ENCODE measurements at places on chromosomes 13 and 19.

- DNase-seq: no peak
These were observed 11.6 kb upstream of the CFAP97D2 start for GRCh38 chr13:114167426-114167825.

GRCh38 chr13:95226050-95226449 is 75.2 kb downstream of the ABCC4 start:
- DNase-seq: no peak

GRCh38 chr13:85462792-85463425 is 336.3 kb downstream of the SLITRK6 start:
- DNase-seq: no peak

GRCh38 chr13:23460309-23460708 is 26.8 kb upstream of the SACS start:
- DNase-seq: no peak

- no peak for DNase-seq
These were observed 36.8 kb downstream of the NEK5 start for GRCh38 chr13:52092087-52092486.

DNA sequence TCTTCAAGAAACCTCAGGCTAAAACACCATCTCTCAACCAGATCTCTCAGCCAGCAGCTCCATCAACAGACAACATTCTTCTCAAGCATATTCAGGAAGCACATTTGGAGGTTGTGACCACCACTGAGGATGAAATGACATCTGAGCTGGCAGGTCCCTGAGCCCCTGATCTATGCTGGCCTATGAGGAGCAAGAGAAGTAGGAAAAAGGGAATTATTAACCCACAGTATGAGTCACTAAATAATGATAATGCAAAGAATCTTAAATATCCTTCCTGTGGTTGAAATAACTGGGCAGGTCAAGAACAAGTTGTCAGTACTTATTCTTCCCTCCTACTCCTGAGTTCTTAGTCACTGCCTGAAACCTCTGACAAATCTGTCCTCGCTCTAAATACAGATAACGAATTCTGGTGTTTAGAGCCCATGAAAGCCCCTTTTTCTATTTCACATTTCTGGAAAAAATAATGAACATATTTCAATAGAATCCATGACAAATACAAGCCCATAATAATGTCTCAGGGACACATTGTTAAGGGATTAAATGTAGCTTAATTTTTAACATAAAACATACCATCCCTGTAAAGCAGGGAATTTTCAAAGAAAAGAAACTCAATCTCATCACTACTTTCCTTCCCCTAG is 225.8 kb upstream of the IRS2 start:
- DNase-seq: no peak

DNA sequence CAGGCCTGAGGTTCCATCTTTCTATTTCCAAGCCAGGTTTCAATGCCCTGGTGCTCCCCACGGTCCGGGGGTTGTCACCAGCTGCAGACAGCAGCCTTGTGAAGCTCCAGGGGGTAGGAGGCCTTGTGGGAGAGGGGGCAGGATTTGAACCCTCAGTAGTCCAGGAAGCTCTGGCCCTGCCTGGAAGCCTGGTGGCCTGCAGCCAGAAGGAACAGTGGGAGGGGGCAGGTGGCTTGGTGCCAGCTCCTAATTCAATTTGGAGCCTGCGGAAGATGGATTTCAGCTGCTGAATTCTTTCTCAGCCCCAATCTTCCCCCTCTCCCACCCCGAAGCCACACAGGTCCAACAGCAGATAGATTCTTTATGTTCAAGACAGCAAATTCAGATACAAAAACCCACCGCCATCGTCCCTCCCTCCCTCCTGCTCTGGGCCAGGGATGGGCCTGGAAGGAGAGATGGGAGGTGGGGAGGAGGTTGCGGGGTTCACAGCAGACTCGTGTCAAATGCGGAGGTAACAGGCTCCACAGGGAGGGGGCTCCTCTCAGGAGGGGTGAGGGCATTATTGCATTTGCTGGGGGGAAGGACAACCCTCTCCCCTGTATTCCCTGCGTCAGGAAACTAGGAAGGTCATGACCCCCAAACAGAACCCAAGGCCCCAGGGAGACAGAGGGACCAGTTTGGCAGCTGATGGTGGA is 2.4 kb upstream of the PTGER1 start:
- no peak for DNase-seq

- DNase-seq: no peak
These were observed 170.8 kb upstream of the SOX1 start for GRCh38 chr13:111895896-111896821.

- no peak for DNase-seq
These were observed 10.4 kb downstream of the PSPC1 start for GRCh38 chr13:19772306-19772705.

- no peak for DNase-seq
These were observed 50.9 kb upstream of the TMTC4 start for GRCh38 chr13:100725472-100725871.

- DNase-seq: no peak
These were observed 91.8 kb upstream of the RAP2A start for GRCh38 chr13:97342136-97342535.

DNA sequence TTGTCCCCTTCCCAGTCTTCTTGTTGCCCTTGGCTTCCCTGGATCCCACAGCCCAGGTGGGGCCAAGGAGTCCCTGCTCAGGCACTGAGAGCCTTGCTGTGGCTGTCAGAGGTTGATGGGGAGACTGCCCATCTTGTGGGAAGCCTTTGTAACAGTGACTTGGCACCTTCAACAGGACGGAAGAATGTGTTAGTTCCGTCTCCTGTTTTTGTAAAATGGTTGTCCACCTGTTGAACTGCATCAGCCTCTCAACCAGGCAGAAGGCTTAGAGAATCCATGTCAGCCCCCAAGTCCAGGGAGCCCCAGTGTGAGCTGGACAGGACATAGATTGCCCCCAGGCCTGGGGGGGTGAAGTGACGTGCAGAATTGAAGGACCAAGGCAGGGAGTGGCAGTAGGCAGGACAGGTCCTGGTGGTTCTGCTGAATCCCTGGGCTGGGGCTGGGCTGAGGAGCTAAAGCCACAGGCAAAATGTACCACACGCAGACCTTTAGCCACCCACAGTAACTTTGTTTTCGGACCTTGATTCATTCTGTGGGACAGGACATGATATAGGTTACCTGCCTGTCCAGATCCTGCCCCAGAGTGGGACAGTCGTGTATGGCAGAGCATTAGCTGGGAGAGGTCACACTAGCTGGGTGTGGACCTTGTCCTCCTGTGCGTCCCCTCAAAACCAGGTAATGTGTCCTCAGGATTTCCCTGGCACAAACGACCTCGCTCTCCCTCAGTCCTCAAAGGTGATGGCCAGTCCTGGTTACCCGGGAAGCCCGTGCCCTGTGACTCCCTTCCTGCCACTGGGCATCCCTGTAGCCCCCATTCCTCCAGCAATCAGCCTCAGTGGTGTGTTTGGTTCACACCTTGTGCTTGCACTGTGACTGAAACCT is 47.0 kb downstream of the GATAD2A start:
- no peak for DNase-seq

- DNase-seq: no peak
These were observed 819.2 kb downstream of the UQCRFS1 start for GRCh38 chr19:28393574-28394336.

- DNase-seq: no peak
These were observed 653 bp downstream of the MVB12A start for GRCh38 chr19:17420475-17420924.

- DNase-seq: no peak
These were observed 22.3 kb downstream of the NLRP13 start for GRCh38 chr19:55909801-55910200.

GRCh38 chr13:64099994-64100393 is 2684.3 kb upstream of the PCDH20 start:
- no peak for DNase-seq

GRCh38 chr13:49802426-49802825 is 9.9 kb upstream of the KPNA3 start:
- no peak for DNase-seq

GRCh38 chr19:17751912-17752273 is 616 bp downstream of the FCHO1 start:
- no peak for DNase-seq

GRCh38 chr13:97432232-97432916 is 1.6 kb upstream of the RAP2A start:
- DNase-seq: no peak

DNA sequence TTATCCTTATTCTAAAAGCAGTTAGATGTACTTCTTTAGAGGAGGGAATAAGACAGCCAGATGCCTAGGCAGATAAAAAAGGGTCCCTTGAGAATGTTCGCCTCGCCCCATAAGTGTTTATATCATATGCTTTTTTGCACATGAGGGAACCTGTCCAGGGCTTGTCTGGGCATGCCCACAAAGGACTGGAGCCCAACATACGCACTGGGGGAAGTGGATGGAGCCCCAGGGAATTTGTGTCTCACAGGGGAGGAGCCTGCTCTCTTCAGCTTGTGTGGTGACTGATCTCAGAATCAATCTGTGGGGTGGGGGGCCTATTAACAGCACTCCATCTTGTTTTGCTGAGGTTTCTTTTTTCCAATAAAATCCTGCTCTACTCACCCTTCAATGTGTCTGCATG is 22.6 kb downstream of the MED4 start:
- DNase-seq: no peak

GRCh38 chr13:40895227-40896184 is 106.1 kb downstream of the SLC25A15 start:
- DNase-seq: no peak

DNA sequence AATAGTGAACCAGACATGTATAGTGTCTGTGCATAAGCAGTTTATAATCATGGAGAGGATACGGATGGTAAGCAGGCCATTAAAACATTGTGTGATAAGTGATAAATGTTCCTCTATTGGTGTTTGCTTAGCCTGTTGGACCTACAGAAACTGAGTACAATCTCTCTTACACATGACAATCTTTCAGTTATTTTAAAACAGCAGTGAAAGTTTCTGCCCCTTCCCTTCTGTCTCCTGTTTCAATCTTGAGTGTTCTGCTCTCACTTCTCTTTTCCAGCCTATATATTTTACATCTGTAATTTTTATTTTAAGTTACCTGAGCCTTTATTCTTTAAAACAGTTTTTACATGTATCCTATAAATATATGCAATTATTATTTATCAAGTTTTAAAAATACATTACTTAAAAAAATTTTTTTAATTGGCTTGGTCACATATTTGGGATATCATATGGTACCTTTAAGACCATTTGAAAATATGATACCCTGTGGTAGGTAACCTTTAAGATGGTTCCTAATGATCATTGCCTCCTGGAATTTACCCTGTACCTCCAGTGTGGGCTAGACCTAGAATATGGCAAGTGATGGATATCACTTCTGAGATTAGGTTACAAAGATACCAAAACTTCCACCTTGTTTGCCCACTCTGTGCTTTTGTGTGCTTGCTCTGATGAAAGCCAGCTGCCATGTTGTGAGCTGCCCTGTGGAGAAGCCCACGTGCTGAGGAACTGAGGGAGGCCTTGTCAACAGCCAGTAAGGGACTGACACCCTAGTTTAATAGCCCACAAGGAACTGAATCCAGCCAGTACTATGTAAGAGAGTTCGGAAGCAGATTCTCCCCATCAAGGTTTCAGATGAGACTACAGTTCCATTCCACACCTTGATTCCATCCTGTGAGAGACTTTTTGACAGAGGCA is 99.3 kb downstream of the DHRS12 start:
- no peak for DNase-seq

- DNase-seq: no peak
These were observed 10.8 kb downstream of the PAK4 start for GRCh38 chr19:39136225-39136940.

DNA sequence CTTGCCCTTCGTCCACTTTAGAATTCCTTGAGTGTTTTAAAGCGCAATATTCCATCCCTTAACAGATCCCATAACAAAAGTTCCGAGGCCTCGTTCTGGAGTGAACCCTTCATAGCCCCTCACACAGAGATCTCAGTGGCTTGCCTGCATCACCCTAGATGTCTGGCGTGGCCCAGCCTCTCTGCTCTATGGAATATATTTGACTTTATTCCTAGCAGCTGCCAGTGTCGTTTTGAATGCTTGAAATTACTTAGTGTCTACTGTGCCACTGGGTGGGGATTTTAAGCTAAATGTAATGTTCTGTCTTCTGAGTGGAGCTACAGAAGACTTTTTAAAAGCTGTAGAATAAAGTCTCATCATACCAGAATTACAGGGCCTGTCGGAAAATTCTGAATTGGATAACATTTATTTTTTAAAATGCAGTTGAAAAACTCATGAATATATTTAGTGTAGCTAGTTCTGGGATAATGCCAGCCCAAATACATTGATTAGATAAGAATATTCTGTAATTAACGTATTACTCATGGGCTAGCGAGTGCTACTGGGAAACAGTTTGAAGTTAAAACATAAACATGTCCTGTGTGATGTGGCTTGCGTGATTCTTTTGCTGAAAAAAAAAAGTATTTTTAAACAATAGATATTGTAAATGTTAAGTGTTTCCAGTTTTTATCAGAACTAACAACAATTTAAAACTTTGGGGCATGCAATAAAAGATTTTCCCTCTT is 111.8 kb downstream of the ESD start:
- no peak for DNase-seq

DNA sequence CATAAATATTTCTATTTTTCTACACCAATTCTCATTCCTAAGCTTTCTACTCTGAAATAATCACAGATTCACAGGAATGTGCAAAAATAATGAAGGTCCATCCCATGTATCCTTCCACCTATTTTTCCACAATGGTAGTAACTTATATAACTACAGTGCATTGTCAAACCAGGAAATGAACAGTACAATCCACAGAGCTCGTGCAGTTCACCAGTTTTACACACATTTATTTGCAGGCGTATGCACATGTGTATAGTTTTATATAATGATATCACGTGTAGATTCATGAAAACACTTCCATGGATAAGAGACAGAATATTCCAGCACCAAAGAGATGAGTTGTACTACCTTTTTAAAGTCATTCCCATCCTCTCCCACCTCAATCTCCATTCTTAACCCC is 12.9 kb downstream of the EEF1AKMT1 start:
- no peak for DNase-seq

DNA sequence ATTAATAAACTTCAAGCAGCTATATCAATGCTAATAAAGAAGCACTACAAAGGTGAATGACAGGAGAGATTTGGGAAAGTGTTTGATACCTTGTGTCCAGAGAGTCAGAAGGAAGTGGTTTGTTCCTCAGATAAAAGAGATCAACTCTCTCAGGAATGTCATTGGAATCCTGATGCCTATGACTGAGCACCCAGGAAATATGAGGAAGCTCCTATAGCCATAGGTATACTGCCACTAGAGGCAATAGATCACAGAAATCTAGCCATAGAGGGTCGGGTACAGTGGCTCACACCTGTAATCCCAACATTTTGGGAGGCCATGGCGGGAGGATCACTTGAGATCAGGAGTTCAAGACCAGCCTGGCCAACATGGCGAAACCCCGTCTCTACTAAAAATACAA is 612.6 kb downstream of the DACH1 start:
- no peak for DNase-seq

DNA sequence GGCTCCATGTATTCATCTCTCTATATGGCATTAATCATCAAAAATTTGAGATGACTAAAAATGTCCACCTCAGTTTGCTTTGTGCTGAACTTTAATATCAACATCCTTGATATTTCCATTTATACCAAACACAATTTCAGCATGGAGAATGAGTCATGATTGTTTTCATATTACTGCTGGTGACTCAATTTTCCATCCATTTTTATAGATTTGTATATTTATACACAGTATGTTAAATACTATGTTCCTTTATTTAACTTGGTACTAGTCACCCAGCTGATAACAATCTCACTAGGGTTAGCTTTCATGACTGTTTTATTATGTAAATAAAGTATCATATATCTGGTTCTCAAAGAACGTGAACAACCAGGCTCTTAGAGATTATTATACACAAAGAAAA is 1255.1 kb downstream of the SLITRK1 start:
- DNase-seq: no peak

- DNase-seq: no peak
These were observed 55.4 kb upstream of the RNF113B start for GRCh38 chr13:98232456-98232855.
